ENCODE measurements at places on chromosomes 1 and 21.
A peak's percentile ranks its signal among the peaks of the same experiment; 100 is the strongest.

GRCh38 chr1:232943679-232944252, 6.6 kb upstream of the NTPCR start:
- DNase-seq, result no peak

GRCh38 chr1:70327306-70328076, 27.0 kb downstream of the ANKRD13C start:
- no peak for DNase-seq

- peak; percentile 8 for DNase-seq
Observed at GRCh38 chr1:32464716-32465577, at the start of gene ZBTB8B. Gene ZBTB8B, plus strand, starts transcription at chr1:32465072. Its CDS starts 5,553 bp downstream, at chr1:32470625.

DNA sequence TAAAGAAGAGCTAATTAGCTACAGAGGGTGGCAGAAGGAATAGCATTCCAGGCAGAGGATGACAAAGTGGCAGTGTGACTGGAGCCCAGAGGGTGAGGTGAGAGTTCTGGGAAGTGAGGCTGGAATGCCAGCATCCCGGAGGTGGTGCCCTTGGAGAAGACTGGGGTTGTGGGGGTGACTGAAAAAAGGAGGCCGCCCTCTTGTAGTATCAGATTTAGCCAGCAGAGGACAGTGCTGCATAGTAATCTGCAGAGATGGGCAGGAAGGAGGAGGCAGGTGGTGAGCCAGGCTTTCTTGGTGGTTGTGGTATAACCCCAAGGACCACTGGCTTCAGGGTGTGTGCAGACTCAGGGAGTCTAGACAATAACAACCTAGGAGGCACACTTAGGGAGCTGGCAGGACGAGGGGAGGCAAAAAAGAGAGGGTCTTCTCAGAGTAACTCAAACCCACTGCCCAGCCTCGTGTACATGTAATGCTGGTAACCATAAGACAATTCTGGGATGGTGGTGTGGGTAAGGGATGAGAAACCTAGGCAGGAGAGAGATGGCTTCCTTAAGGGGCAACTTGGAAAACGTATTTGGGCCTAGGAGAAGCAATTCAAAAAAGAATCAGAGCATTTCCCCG, 30.5 kb downstream of the MROH7 start:
- DNase-seq, result peak; percentile 74

DNA sequence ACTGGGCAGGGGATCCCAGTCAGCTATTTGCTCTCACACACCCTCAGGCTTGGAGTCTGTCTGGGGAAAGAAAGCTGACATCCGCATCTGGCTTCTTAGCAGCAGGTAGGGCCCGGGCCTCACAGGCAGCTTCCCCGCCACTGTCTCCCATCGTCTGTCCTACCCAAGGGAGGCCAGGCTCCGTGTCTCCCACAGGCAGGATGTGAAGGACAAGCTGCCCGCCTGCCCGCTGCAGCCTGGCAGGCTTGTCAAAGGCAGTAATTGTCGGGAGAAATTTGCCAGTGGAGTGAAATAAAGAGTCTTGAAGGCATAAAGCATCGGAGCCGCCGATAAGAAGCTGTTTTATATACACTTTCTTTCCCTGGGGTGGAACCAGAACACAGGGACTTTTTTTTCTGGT, 44.0 kb upstream of the DISP3 start:
- DNase-seq, result no peak

- DNase-seq, result no peak
Observed at GRCh38 chr1:27132147-27132546, 22.8 kb downstream of the SLC9A1 start.

- DNase-seq, result no peak
Observed at GRCh38 chr1:27886353-27886679, 14.0 kb downstream of the THEMIS2 start.

Measured in CD4-positive, alpha-beta T cell treated with Interferon alpha-2 for 1 hour (primary cell).